ENCODE measurements at places on chromosomes 4 and X. TPM values are rescaled to one million over a fixed set of nuclear protein-coding genes. Genes with fewer than 3 reads are reported as not detected.

GAB1 gene
- total RNA-seq: 0.91 TPM

SULT1B1 gene
- 0.50 TPM for total RNA-seq

BBS12 gene
- 3.6 TPM for total RNA-seq

- H3K27ac ChIP-seq: no peak overlapping the region
- H3K4me1 ChIP-seq: peaks cover 20% of the 10 kb centered on the region
- no peak for DNase-seq
- no peaks in the 10 kb centered on the region for H3K27me3 ChIP-seq
Observed at GRCh38 chr4:145890689-145891088, 47.9 kb downstream of the ZNF827 start.

DNA sequence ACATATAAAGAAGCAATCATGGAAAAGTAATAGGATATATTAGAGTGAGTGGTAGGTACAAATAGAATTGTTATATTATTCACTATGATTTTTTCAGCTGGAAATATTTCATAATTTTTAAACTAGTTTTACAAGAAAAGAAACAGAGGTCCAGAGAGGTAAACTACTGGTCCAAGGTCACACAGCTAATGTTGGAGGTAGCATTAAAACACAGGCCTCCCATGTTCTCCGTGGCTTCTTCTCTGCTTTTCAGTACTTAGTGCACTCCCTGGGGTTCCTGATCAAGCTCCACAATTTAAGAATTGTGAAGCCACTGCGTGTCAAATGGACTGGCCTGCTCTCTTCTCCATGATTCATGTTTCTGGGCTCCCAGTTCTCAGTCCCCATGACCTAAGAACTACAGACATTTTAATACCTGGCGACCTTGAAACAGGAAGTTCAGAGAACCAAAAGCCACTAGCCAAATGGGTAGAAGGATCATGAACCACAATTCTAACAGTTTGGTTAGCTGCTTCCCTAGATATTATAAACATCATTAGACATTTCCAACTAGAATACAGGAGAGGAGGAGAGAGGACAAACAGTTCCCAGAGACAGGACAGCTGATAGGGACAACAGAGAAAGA, 172.0 kb upstream of the KLF3 start:
- no peak for DNase-seq
- peaks cover 11% of the 10 kb centered on the region for H3K4me1 ChIP-seq
- H3K27ac ChIP-seq: no peak overlapping the region
- H3K36me3 ChIP-seq: no peaks in the 10 kb centered on the region

GRCh38 chr4:125115941-125116340, 198.8 kb upstream of the FAT4 start:
- no peak overlapping the region for H3K4me3 ChIP-seq
- no peaks in the 10 kb centered on the region for H3K4me1 ChIP-seq
- DNase-seq: no peak
- no peaks in the 10 kb centered on the region for H3K27me3 ChIP-seq
- no peak overlapping the region for H3K27ac ChIP-seq

- H3K36me3 ChIP-seq: peaks cover 2% of the 10 kb centered on the region
- H3K4me3 ChIP-seq: no peak overlapping the region
- DNase-seq: no peak
- no peaks in the 10 kb centered on the region for H3K4me1 ChIP-seq
- no peak overlapping the region for H3K27ac ChIP-seq
Observed at GRCh38 chr4:100870940-100871772, 353.3 kb upstream of the EMCN start.

GRCh38 chrX:69197690-69198089, 32.4 kb upstream of the PJA1 start:
- no peak overlapping the region for H3K27ac ChIP-seq
- no peaks in the 10 kb centered on the region for H3K27me3 ChIP-seq
- no peak for DNase-seq

GRCh38 chr4:169530048-169530447, 82.3 kb downstream of the NEK1 start:
- H3K4me3 ChIP-seq: no peak overlapping the region
- H3K4me1 ChIP-seq: no peaks in the 10 kb centered on the region
- no peak for DNase-seq
- no peaks in the 10 kb centered on the region for H3K27me3 ChIP-seq

DNA sequence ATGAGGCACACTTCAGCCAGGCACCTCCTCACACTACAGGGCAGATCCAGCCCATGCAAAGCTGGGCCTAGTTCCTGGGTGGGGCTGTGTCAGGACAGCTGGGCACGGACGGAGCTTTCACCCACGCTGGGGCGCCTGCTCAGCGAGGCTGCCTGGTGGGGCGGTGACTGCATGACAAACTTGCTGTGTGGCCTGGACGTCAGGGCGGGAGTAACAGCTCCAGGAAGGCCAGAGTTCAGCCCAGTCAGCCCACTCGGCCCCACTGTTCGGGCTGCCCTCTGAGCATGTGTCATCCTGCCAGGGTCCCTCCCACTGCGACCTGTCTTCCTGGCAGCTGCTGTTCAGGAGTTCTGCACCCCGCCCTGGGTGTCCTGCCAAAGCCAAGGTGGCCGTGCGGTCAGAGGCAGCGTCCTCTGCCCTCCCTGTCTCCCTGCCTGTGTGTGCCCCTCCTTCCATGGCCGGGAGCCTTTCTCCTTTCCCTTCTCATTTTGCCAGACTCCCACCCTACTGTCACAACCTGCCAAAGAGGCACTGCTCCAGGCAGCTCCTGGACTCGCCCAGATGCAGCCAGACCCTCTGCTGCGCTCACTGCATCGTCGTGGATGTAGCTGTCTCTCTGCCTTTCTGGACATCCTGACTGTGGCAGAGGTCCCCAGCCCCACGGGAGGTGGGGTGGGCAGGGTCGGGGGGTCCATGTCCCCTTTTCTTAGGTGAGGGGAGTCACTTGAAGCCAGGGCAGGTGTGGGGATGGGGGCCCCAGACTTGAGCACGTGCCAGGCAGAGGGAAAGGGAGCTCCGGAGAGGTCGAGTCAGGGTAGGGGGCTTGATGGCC, 33.0 kb upstream of the KIAA0232 start:
- H3K4me1 ChIP-seq: peaks cover 17% of the 10 kb centered on the region
- no peak overlapping the region for H3K27ac ChIP-seq
- DNase-seq: no peak
- no peaks in the 10 kb centered on the region for H3K27me3 ChIP-seq
- H3K4me3 ChIP-seq: no peak overlapping the region

Measured in activated CD8-positive, alpha-beta memory T cell treated with anti-CD3 and anti-CD28 coated beads, Interleukin-2, amount 10 ng/mL, durations not matched to agents 7 days and 5 days (primary cell).